H1 (cell line): ENCODE measurements at places on chromosomes 12 and 14.

- DNase-seq = peak; percentile 50
- H3K36me3 ChIP-seq = no peaks in the 10 kb centered on the region
- H3K4me1 ChIP-seq = no peaks in the 10 kb centered on the region
- no peaks in the 10 kb centered on the region for H3K27me3 ChIP-seq
- no peak overlapping the region for H3K27ac ChIP-seq
- no peak overlapping the region for H3K4me3 ChIP-seq
Measured at GRCh38 chr12:116406529-116406928, 129.0 kb upstream of the MED13L start.

DNA sequence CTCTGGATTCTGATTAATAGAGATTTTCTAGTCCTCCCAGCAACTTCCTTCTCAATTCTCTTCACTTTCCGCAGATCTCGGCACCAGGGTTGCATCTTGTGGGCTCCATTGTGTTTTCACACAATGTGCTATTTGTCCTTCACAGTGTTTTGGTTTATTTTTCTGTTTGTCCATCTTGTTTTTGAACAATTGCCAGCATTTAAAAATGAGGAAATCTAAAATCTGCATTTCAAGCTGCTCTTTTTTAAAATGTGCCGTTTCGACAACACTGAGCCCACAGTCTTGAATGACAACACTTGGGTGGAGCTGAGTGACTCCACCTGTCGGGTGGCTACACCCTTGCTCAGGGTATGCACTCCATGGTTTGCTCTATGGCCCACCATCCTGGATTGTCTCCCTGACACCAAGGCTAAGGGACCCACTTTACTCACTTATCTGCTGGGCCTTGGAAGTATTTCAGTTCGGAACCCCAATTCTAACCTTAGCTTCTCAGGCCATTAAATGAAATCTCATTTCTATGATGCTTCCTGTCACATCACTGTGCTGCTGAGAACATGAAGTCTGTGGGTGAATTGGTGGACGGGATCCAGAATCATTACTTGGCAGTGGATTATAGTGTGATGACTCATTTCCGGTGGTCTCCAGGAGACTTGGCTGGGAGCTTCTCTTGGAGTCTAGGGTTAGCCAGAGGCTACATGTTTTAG lies 3.4 kb upstream of the MYRFL start:
- H3K36me3 ChIP-seq = no peaks in the 10 kb centered on the region
- no peak overlapping the region for H3K27ac ChIP-seq
- no peaks in the 10 kb centered on the region for H3K4me1 ChIP-seq
- DNase-seq = no peak
- no peaks in the 10 kb centered on the region for H3K27me3 ChIP-seq

GRCh38 chr12:104863296-104863948 lies 94.7 kb downstream of the SLC41A2 start:
- H3K36me3 ChIP-seq = no peaks in the 10 kb centered on the region
- no peak for DNase-seq
- no peaks in the 10 kb centered on the region for H3K27me3 ChIP-seq
- H3K27ac ChIP-seq = no peak overlapping the region
- H3K4me1 ChIP-seq = no peaks in the 10 kb centered on the region

GRCh38 chr14:52906141-52906601 lies 44.7 kb downstream of the FERMT2 start:
- no peak overlapping the region for H3K4me3 ChIP-seq
- DNase-seq = no peak
- no peak overlapping the region for H3K27ac ChIP-seq
- peaks cover 4% of the 10 kb centered on the region for H3K4me1 ChIP-seq
- H3K27me3 ChIP-seq = no peaks in the 10 kb centered on the region
- H3K36me3 ChIP-seq = no peaks in the 10 kb centered on the region

DNA sequence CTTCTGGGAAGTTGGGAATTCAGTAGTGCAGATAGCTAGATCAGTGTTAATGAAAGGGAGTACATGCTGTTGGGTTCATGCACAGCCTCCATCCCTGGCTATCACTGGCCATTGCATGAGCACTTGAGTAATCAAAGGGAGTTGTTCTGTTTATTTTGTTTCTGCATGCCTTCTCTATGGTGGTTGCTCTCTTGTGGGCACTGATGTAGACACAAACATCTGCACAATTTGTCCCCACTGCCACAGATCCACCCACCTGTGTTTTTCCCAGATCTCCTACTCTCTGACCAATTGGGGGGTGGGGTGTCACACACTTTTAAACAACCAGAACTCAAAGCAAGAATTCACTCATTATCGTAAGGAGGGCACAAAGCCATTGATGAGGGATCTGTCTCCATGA lies 89.7 kb upstream of the DHRS4 start:
- no peaks in the 10 kb centered on the region for H3K4me1 ChIP-seq
- no peak for DNase-seq
- H3K27me3 ChIP-seq = no peaks in the 10 kb centered on the region
- H3K4me3 ChIP-seq = no peak overlapping the region

GRCh38 chr12:114747012-114747858 lies 63.3 kb upstream of the TBX3 start:
- peaks cover 5% of the 10 kb centered on the region for H3K27me3 ChIP-seq
- no peak overlapping the region for H3K4me3 ChIP-seq
- no peak overlapping the region for H3K27ac ChIP-seq
- H3K4me1 ChIP-seq = peaks cover 12% of the 10 kb centered on the region
- H3K36me3 ChIP-seq = no peaks in the 10 kb centered on the region
- no peak for DNase-seq

DNA sequence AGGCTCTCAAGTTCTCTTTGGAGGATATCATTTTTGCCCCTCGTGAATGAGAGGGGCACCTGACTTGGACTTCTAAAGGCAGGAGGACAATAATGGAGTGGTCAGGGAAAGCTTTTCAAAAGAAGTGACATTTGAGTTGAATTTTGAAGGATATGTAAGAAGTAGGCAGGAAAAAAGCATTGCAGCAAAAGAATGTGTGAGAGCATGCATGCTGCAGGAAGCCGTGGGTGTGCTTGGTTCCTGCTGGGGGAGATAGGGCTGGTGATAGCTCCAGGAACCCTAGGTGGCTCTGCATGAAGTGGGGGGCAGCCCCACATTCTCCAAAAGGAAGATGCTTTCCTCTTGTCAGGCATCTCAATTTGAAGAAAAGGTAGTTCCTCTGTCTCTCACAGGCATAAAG lies 23.1 kb downstream of the ACVR1B start:
- H3K36me3 ChIP-seq = peaks cover 7% of the 10 kb centered on the region
- H3K4me3 ChIP-seq = no peak overlapping the region
- no peak overlapping the region for H3K27ac ChIP-seq

DNA sequence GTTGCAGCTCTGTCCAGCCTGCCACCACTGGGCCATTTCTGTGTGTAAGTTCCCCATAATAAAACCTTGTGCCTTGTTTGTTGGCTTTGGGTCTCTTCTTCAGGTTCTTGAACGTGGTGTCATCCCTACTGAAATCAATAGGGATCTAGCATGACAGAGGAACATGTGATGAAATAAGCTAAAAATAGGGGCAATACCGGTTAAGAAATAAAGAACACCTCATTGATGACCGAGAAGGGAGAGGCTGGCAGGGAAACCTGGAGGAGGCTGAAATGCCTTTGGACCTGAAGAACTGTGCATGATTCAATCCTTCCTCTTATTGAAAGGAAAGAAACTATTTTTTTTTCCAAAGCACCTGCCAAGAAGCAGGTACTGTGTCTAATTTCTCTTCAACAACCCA lies 172.3 kb downstream of the PPM1H start:
- no peak overlapping the region for H3K4me3 ChIP-seq
- H3K36me3 ChIP-seq = no peaks in the 10 kb centered on the region
- no peaks in the 10 kb centered on the region for H3K4me1 ChIP-seq
- no peaks in the 10 kb centered on the region for H3K27me3 ChIP-seq

DNA sequence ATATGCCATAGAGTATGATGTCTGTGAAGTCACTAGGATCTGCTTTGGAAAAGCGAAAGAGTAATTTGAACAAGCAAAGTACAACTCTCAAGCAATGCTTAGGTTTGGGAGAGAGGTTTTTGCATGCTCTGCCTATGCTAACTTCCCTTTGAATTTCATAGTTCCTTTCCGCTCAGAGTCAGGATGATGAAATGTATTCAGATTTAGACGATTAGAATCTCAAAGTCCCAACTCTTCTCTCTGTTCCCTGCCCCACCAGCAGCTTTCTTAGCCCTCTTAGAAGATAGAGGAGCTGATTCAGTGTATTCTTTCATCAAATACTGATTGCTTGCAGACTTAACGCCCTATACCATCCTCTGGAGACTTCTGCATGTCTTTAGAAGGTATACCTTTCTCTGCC lies 11.5 kb downstream of the RAB5B start:
- H3K27me3 ChIP-seq = no peaks in the 10 kb centered on the region
- peaks cover 3% of the 10 kb centered on the region; the same call in 1 of the 2 replicates for H3K36me3 ChIP-seq
- no peak for DNase-seq
- H3K4me3 ChIP-seq = no peak overlapping the region
- H3K27ac ChIP-seq = no peak overlapping the region

GRCh38 chr14:86168371-86168770 lies 638.4 kb downstream of the FLRT2 start:
- no peaks in the 10 kb centered on the region for H3K36me3 ChIP-seq
- no peak overlapping the region for H3K4me3 ChIP-seq
- H3K27ac ChIP-seq = no peak overlapping the region

DNA sequence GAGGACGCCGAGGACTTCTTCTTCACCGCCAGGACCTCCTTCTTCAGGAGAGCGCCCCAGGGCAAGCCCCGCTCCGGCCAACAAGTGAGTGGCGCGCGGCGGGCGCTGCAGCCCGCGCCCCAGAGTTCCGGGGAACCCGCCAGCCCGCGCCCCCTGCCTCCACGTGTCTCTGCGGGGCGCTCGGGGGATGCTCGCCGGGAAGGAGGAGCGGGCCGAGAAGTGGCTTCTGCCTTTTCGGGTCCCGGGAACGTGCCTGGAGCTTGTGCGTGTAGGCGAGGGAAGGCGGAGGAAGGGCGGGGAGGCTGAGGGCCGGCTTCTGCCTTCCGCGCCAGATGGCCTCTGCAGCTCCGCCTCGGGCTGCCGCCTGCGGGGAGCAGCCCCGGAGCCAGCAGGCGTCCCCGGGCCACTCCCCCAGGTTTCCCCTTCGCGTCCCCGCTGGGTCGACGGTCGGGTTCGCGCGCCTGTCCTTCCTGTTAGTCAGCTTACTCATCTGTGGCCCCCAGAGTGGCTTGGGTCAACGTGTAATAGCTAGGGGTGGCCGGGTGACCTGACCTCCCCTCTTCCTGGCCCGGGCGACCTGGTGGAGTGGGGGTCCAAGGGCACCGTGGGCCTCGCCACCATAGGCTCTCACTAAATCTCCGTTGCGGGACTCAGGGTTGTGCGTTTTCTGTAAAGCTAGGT lies 505 bp downstream of the RASSF3 start:
- H3K27me3 ChIP-seq = no peaks in the 10 kb centered on the region
- peaks cover 5% of the 10 kb centered on the region; the same call in 1 of the 2 replicates for H3K36me3 ChIP-seq
- no peak for DNase-seq

- peaks cover 17% of the 10 kb centered on the region for H3K4me1 ChIP-seq
- no peaks in the 10 kb centered on the region for H3K27me3 ChIP-seq
- no peak overlapping the region for H3K4me3 ChIP-seq
Measured at GRCh38 chr12:67419810-67420209, 150.7 kb downstream of the CAND1 start.

DNA sequence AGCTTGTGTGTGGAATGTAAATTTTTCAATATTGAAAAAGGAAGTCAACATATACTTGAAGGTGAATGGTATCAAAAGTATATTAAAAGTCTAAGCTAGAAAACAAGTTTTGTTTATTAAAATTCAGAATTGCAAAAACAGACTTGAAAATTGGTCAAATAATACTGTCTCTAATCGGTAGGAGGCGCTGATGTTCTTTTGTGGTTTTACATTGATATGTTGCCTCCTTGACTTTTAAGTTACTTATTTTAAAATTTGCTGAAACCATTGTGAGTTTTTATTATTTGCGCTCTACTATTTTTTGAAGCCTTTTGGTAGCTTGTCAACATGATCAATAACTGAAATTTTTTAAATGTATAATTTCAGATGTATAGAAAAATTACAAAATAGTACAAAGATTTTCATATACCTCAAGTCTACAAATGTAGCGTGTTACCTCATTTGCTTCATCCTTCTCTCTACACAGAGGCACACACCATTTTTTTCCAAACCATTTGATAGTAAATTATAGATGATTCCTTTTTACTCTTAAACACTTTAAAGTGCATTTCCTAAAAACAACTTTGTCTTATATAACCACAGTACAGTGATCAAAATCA lies 6.9 kb downstream of the RTRAF start:
- H3K4me3 ChIP-seq = no peak overlapping the region
- H3K27ac ChIP-seq = no peak overlapping the region
- H3K36me3 ChIP-seq = peaks cover 82% of the 10 kb centered on the region
- DNase-seq = no peak

DNA sequence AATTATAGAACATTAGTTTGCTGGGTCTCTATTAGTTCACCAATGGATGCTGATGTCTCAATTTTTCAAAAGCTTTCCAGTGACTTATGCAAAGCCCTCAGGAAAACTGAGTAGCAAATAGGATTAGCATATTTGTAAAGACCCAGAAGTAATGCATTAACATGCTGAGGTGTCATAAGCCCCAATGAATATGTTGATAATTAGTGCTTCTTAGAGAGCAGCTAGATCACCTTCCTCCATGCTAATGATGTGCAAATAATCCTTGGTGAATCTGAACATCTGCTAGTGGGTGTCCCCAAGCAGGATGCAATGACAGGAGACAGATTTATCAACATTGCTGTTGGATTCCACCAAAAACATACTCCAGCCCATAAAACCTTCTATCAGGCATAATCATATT lies 19.0 kb downstream of the IFNG start:
- no peak overlapping the region for H3K4me3 ChIP-seq
- H3K4me1 ChIP-seq = no peaks in the 10 kb centered on the region; the same call in 1 of the 2 replicates
- DNase-seq = no peak

GRCh38 chr12:12007001-12007712 lies 63.6 kb upstream of the BCL2L14 start:
- H3K36me3 ChIP-seq = no peaks in the 10 kb centered on the region
- no peak overlapping the region for H3K4me3 ChIP-seq
- peaks cover 21% of the 10 kb centered on the region for H3K4me1 ChIP-seq
- H3K27ac ChIP-seq = no peak overlapping the region

DNA sequence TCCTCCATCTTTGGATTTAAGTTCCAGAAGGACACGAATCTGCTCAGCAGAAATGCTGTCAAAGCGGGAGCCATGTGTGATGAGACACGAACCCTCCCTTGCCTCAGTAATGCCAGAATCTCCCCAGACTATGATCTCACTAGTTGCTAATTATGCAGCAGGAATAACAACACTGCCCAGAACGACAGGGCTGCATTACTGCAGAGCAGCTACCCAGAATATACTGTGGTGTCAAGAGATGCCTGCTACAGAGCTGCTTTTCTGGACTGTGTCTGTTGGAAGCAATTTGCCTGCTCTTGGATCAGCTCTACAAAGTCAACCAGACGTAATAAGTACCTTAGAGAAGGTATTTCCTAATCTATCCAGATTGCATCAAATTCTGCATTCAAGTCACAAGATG lies 5.5 kb downstream of the CSRNP2 start:
- peaks cover 6% of the 10 kb centered on the region; the same call in 1 of the 2 replicates for H3K4me1 ChIP-seq
- H3K27me3 ChIP-seq = no peaks in the 10 kb centered on the region
- no peak overlapping the region for H3K27ac ChIP-seq
- H3K36me3 ChIP-seq = peaks cover 2% of the 10 kb centered on the region; the same call in 1 of the 2 replicates
- DNase-seq = no peak
- H3K4me3 ChIP-seq = no peak overlapping the region
